Subcutaneous adipose tissue (tissue), 4 donors: ENCODE measurements at places on chromosomes 3 and 15. TPM values are rescaled to one million over a fixed set of nuclear protein-coding genes. Genes with fewer than 3 reads are reported as not detected.

Gene CPOX
- 10.8 TPM for total RNA-seq

Gene GHSR
- not detected for total RNA-seq

Gene FOXB1
- total RNA-seq: not detected

Gene SLC28A1
- total RNA-seq: not detected

Gene DAZL
- total RNA-seq: not detected
